ENCODE measurements at places on chromosomes 2 and 18. TPM values are rescaled to one million over a fixed set of nuclear protein-coding genes. Genes with fewer than 3 reads are reported as not detected.
A peak's percentile ranks its signal among the peaks of the same experiment; 100 is the strongest.

RANBP2 gene
- 63.7 TPM for total RNA-seq

UGT1A3 gene
- total RNA-seq: not detected

ABCG5 gene
- total RNA-seq: not detected

SLC35F5 gene
- 81.9 TPM for total RNA-seq

UGT1A8 gene
- not detected for total RNA-seq

GRCh38 chr2:151766437-151767153 is 32.3 kb upstream of the NEB start:
- DNase-seq: no peak

- no peak for DNase-seq
Observed at GRCh38 chr2:56191617-56192016, 7.8 kb downstream of the CCDC85A start.

SERPINB7 gene
- not detected for total RNA-seq

GRCh38 chr2:66275984-66276383 is 158.9 kb upstream of the MEIS1 start:
- no peak for DNase-seq

DNA sequence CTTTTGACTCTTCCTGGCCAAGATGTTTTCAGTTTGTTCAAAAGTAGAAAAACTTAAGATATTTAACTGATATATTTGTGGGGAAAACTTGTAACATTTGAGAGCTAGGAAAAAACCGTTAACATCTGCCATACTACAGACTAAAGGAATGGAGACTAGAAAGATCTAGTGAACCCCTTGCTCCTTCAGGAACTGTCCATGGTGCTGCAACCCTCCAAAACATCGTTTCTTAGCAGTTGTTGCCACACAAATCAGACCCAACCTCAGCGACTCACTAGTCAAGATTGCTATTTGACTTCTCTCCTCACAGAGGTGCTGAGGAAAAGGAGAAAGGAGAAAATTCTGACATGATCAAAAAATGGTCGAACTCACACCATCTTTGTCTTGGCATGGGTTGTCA is 393.8 kb upstream of the LYPD1 start:
- no peak for DNase-seq

- DNase-seq: no peak
Observed at GRCh38 chr2:191831410-191831994, 15.4 kb downstream of the CAVIN2 start.

LAMA1 gene
- total RNA-seq: 4.0 TPM

- DNase-seq: peak; percentile 46
Observed at GRCh38 chr2:236592821-236593220, 23.2 kb downstream of the ACKR3 start.

AKAIN1 gene
- total RNA-seq: not detected

GRCh38 chr2:42722320-42723190 is 41.4 kb downstream of the OXER1 start:
- DNase-seq: no peak

SLC4A3 gene
- 6.2 TPM for total RNA-seq

GRCh38 chr2:190664240-190664639 is 15.4 kb downstream of the NAB1 start:
- DNase-seq: no peak

- peak; percentile 88 for DNase-seq
Observed at GRCh38 chr2:207164006-207164831, 1.5 kb downstream of the KLF7 start.

GRCh38 chr2:7288484-7288883 is 371.3 kb downstream of the RNF144A start:
- no peak for DNase-seq

GNLY gene
- 2.4 TPM for total RNA-seq

- DNase-seq: peak; percentile 47
Observed at GRCh38 chr2:86015006-86015405, 90.7 kb downstream of the POLR1A start.

DNA sequence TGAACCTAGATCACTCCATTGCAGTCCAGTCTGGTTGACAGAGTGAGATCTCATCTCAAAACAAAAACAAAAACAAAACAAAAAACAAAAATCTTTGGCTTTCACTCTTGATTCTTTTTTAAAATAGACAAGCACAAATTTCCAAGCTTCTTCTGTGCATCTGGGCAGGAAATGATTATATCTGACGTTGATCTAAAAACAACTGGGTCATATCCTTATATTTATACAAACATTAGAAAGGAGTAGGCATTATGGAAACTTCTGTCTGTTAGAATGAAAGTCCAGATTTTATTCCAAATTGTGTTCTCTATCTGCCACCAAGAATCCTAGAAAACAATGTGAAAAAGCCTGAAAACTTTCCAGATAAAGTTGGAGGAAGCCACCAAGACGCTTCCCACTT is 26.2 kb upstream of the PMAIP1 start:
- no peak for DNase-seq

CAPN13 gene
- not detected for total RNA-seq

DNA sequence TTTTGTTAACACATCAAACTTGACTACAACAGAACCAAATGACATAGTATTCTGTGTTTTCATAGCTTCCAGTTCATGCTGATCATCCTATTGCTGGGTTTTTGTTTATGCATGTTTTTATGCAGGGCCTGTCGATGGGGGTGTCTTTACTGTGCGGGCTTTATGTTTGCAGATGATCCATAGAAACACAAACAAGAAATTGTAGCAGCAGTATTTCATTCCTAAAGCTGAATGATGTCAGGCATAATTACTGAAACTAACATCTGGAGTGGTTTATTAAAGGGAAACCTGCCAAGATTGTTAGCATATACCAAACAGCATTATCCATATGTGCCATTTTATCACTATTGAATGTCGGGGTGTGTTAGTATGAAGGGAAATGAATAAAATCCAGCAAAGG is 129.7 kb downstream of the PTPRM start:
- no peak for DNase-seq

G6PC2 gene
- total RNA-seq: 0.14 TPM
